ENCODE measurements at places on chromosomes 16 and 17. TPM values are rescaled to one million over a fixed set of nuclear protein-coding genes. Genes with fewer than 3 reads are reported as not detected.

The CFAP97D1 gene
- not detected for total RNA-seq

The TBC1D3 gene
- total RNA-seq, result not detected

The SLC35G6 gene
- total RNA-seq, result not detected

The SNX20 gene
- not detected for total RNA-seq

The AGRP gene
- not detected for total RNA-seq

All from A549 treated with DMSO at 1 μM for 4 hours (cell line).